ENCODE measurements at places on chromosomes 11 and 22. TPM values are rescaled to one million over a fixed set of nuclear protein-coding genes. Genes with fewer than 3 reads are reported as not detected.

A4GALT gene
- total RNA-seq, result 6.9 TPM

DCHS1 gene
- 2.2 TPM for total RNA-seq

DNA sequence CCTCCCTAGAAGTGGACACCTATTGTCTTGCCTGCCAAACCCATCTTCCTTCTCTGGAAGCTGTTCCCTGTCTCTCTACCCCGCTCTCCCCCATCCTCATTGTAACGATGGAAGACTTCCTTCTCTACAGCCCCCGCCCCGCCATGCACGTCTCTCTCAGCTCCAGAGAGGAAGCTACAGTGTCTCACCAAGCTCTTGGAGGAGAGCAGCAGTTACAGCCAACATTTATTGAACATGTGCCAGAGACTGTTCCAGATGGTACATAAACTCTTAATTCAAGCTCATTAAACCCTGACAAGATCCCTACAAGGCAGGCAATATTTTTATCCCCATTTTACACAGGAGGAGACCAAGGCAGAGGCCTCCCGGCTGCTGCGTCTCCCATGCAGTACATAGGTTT, 15.1 kb downstream of the MCHR1 start:
- no peak for DNase-seq
- no peak overlapping the region for H3K4me3 ChIP-seq
- no peaks in the 10 kb centered on the region for H3K27me3 ChIP-seq
- H3K4me1 ChIP-seq, result no peaks in the 10 kb centered on the region

GRCh38 chr11:123306531-123306930, 111.5 kb upstream of the CLMP start:
- DNase-seq, result no peak
- no peaks in the 10 kb centered on the region for H3K36me3 ChIP-seq
- no peak overlapping the region for H3K27ac ChIP-seq
- H3K4me1 ChIP-seq, result 0 out of 2 replicates have a peak, but pooled peaks cover 10% of the 10 kb centered on the region
- peaks cover 23% of the 10 kb centered on the region for H3K27me3 ChIP-seq
- no peak overlapping the region for H3K4me3 ChIP-seq

All from Panc1 (cell line).